Right renal pelvis (tissue), 4 donors: ENCODE measurements at places on chromosomes 12 and 14.

GRCh38 chr12:55698241-55698955 is 9.3 kb downstream of the ITGA7 start:
- no peak for DNase-seq

- no peak for DNase-seq
Observed at GRCh38 chr12:110093631-110094311, 30.4 kb upstream of the IFT81 start.

DNA sequence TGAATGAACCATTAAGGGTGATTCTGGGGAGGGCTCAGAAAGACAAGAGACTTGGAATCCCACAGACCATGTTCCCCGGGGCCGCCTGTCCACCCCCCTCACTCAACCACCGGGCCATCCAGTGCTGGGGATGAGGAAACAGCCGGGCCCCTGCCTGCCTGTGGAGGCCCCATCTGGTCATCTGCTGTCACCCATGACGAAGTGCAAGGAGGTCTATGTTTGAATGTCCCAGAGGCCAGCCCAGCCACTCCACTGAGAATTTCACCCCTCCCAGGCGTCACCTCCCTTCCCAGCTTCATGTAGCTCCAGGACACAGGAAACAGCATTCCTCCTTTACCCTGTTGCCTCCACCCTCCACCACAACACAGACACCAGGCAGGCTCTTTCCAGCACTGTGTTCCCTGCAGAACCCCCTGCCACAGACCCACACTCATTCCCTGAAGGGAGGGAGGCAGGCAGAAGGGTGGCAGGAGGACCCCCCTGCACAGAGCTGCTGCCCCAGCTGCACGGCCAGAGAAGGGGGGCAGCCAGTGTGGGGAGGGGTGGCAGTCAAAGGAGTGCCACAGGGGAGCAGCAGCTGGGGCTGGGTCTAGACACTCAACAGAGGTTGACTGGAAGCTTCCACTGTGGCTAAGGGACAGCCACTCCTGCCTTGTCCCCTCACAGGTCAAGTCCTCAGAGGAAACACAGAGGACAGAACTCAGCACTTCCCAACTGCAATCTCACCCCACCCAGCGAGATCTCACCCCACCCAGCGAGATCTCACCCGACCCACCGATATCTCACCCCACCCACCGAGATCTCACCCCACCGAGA is 50.3 kb upstream of the PPP2R5C start:
- DNase-seq, result no peak

DNA sequence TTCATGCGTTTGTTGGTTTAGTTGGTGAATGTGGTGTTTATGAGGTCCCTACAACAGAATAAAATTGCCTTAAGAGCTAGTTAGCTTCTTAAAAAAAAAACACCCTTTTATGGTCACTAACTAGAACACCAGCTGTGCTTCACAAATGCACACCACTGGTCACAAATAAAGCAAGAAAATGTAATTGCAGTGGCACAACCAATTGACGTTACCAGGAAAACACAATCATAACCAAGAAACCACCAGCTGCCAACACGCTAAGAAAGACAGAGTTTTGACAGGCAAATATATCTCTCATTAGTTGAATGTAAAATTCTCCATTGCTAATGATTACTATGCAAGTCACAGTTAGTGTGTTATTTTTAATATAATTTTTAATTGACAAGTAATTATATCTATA is 389.9 kb downstream of the ADAMTS20 start:
- no peak for DNase-seq

- DNase-seq, result no peak
Observed at GRCh38 chr12:110677206-110677911, 11.6 kb downstream of the HVCN1 start.

DNA sequence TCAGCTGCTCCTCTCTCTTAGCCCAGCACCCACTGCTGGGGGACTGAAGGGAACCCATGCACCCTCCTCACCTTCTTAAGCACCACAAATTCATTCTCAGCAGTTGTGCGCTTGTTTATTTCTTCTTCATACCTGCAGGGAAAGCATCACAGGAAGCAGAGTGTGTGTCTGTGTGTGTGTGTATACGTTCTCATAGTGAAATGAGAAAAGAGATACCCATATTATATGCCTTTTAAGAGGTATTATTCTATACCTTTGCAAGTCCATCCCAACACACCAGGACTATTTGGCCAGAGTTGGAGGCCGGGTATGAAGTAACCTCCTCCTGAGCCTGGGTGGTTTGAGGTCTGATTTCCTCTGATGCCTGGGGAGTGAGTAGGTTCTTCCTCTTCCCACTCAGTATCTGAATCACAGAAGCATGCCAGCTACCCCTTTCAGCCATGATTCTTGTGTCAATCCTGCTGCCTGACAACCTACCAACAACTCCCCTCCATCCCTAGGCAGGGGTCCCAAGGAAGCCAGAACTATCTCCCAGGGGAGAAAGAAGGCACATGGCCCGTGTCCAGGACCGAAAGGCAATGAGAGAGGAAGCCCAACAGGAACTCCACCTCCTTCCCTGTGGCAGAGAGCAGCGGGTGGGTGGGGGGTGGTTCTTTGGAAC is 3.0 kb downstream of the KRT73 start:
- DNase-seq, result no peak

- DNase-seq, result no peak
Observed at GRCh38 chr12:62738105-62738504, 196.8 kb downstream of the PPM1H start.

GRCh38 chr12:104294927-104295668 is 8.4 kb upstream of the EID3 start:
- DNase-seq, result no peak

DNA sequence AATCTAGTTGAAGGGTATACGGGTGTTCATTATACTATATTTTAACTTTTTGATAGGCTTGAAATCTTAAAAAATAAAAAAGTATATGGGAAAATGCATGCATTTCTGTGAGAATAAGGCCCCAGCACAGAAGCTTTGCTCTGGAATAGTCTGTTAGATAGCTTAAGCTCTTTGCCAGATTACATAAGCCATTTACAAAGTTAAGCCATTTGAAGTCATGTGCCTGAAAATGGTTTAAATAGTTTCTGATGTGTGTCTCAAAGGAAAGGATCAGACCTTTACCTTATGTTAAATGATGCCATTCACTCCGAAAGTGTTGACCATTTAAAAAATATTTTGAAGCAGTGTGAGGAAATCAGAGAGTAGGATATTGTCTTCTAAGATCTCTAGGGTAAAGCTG is 51.3 kb downstream of the WASHC4 start:
- DNase-seq, result no peak

GRCh38 chr12:46956451-46957035 is 122.9 kb upstream of the PCED1B start:
- no peak for DNase-seq

GRCh38 chr12:81465876-81466275 is 293.3 kb downstream of the PPFIA2 start:
- no peak for DNase-seq

- no peak for DNase-seq
Observed at GRCh38 chr12:88615490-88615889, 35.2 kb upstream of the KITLG start.

DNA sequence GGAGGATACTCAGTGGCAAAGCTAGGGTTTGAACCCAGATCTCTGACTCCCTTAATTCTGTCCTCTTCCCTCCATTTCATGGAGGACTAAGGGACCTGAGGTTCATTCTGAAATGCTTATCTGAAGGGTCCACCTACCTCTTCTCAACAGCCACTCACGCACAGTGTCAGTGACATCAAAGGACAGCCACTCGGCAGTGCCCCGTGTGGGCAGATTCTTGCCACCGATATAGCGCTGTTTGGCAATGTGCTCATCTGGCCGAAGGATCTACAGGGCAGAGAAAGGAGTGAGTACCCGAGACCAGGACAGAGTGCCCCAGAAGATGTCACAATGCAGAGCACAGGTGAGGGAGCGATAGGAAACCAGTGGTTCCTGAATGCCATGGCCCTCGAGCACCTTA is 10.8 kb downstream of the TGFB3 start:
- no peak for DNase-seq

DNA sequence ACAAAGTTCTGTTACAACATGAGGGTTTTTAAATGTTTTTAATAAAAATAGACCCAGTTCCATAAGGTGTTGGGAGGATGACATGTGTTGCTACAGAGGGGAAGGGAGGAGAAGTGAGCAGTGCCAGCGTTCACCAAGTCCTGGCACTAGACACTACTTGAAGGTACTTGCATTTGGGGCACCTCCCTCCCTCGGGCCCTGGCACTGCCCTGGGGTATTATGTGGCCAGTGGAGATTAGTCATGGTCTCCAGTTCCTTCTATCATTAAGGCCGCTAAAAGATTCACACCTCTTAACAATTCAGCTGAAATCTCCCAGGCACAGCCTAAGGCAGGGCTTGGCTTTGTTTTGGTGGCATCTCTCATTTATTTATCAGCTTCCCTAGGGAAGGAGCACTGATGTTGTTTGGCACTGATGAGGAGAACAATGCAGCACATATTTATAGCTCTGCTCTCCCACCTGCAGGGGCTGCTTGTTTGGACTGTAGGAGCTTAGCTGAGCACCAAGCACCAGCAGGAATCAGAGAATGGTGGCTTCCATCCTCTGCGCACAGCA is 155.5 kb upstream of the NTF3 start:
- no peak for DNase-seq

DNA sequence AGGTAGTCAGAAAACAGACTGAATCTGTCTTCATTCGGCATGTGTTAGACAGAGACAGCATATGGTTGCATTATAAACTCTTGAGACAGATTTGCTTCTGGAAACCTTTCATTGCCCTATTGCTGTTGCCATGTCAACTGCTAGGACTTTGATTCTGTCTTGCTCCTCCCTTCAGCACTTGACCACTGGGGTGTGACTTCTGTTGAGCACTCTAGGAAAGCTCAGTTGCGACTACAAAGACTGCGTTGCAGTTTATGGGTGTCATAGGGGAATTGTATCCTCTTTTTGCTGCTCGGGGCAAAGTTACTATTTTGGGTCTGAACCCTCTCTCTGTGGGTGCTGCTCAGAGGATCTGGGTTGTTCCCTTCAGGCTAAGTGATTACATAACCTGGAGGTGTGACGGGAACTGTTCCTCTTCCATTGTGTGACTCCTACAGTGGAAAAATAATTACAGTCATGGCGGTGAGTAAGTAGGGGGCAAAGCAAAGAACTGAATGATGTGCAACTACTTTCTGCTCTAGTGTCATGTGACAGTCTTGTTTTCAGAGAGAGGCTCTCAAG is 44.3 kb upstream of the TRIM9 start:
- no peak for DNase-seq

DNA sequence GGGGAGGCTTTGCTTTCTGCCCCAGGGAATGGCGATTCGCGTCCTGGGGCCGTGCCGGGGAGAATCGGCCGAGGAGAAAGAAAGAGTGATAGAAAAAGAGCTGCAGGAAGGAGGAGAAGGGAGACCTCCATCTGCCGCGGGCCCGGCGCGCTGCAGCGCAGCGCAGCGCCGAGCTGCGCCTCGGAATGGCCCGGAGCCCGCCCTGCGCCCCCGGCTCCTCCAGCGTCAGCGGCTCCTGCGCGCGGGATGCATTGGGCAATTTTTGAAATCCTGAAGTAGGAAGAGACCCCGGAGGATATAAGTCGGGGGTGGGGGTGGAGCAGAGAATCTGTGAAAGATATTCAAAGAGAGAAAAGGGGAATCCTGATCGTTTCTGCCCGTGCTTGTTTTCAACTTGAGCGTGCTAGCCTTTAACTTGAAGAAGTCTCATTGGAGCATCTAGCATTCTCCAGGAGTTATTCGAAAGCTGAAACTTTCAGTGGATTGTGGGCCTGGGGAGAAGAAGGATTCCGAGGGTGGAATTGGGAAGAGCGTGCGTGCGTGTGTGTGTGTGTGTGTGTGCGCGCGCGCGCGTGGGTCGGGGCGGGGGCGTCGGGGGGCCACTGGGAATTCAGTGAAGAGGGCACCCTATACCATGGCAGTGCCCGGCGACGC is 441 bp downstream of the PDE3A start:
- no peak for DNase-seq

GRCh38 chr14:21528381-21529348 is 2.5 kb upstream of the SALL2 start:
- no peak for DNase-seq

DNA sequence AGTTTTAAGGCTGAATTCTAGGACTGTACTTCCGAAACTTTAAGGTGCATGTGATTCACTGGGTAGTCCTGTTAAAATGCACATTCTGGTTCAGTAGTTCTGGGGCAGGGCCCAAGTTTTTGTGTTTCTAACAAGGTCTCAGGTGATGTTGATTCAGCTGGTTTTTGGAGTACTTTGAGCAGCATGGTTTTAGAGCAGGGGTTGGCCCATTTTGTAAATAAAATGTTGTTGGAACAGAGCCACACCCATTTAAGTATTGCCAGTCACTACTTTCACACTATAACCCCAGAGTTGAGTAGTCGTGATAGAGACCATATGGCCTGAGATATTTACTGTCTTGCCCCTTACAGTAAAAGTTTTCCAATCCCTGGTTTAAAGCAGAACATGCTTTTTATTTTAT is 111.3 kb downstream of the SYNE2 start:
- no peak for DNase-seq

DNA sequence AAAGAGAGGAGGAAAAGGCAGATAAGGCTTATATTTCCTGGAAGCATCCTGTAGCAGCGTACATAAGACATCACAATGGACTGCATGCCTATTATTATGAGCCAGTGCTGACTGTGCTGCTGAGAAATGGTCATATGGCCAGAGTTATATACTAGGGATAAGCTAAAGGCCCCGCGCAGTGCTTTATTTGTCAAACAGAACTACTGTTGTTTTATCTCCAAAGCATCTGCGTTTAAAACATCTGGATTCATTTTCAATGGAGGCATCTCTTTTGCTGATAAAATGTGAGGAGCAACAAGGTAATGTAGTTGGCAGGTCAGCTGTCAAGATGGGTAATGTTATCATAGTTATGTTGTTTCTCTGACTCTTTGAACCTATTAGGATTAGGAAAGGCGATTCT is 28.0 kb upstream of the LMNTD1 start:
- no peak for DNase-seq

DNA sequence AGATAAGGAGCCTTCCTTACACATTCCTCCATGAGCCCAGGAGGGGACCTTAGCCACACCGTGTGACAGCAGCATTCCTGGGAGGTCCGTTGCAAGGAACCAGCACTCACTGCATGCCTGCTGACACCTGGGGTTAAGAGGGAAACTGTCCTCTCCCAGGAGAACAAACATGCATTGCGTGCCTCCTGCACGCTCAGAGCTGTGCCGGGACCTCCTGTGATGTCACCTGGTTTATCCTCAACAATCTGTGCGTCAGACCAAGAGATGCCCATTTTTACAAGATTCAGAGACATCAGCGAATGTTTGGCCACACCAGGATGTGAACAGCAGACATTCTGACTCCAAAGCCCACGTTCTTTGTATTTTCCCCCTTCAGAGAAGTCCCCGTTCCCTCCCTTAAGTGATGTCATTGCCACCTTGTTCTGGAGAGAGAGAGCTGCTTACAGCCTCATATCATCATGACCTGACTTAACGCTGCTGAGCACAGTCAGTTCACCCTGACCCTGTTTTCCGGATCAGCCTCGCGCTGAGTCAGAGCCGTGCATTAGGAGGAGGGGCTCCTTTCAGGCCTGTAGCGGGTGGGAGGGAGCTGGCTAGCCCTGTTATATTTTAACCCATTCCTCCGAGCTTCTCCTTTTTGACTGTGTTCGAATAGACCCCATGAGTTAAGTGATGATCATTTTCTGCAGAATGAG is 36.2 kb downstream of the TMEM120B start:
- DNase-seq, result peak; percentile 54
